Endodermal cell (in vitro differentiated cells): ENCODE measurements at places on chromosomes 2 and 18.

DNA sequence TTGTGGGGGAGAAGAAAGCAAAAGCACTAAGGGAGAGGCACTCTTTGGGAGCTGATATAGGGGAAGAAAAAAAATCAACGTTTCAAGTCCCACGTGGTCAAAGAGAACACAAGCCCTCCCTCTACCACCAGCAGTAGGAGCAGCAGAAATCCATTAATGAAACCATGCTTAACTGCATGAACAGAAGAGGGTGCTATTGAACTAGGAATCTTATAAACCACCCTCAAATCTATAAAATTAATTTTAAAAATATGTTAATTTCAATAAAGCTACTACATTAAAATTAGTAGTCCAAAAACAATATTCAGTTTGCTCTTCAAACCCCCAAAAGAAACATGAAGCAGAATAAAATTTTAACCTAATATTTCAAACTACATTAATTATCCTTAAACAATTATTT, 147.8 kb downstream of the TMEM18 start:
- no peak for DNase-seq

- DNase-seq, result no peak
Measured at GRCh38 chr2:20935168-20935775, 108.6 kb downstream of the APOB start.

GRCh38 chr2:208249296-208249695, 5.6 kb downstream of the IDH1 start:
- DNase-seq, result no peak

GRCh38 chr2:31992025-31992579, 18.7 kb downstream of the MEMO1 start:
- DNase-seq, result no peak

DNA sequence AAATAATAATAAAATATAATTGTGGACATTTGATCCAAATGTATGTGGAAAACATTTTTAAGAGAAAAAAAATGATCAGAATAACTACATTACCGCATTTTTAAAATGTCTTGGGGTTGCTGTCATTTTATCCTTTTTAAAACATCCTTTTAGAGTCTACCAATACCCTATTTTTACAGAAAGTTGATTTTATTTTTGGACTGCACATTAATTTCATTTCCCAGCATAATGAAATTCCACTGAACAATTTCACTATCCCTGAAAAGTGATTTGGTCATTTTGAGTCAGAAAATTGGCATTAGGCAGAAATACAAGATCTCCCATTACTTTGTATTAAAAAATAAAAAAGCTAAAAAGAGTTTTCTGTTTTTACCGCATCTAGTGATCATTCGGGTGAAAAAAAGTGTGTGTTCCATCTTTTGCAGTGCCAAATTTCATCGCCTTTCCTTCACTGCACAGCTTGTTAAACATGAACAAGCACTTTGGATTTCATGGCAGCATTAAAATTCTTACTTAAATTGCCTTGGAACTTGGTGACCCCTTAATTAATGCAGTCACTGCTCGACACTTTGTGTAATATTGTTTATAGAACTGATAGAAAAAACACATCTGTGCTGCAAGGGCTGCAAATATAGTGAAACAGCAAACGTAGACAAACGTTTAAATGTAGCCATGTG, 611.7 kb downstream of the TSN start:
- DNase-seq, result no peak

GRCh38 chr18:58325494-58325893, 281.5 kb downstream of the NEDD4L start:
- no peak for DNase-seq

DNA sequence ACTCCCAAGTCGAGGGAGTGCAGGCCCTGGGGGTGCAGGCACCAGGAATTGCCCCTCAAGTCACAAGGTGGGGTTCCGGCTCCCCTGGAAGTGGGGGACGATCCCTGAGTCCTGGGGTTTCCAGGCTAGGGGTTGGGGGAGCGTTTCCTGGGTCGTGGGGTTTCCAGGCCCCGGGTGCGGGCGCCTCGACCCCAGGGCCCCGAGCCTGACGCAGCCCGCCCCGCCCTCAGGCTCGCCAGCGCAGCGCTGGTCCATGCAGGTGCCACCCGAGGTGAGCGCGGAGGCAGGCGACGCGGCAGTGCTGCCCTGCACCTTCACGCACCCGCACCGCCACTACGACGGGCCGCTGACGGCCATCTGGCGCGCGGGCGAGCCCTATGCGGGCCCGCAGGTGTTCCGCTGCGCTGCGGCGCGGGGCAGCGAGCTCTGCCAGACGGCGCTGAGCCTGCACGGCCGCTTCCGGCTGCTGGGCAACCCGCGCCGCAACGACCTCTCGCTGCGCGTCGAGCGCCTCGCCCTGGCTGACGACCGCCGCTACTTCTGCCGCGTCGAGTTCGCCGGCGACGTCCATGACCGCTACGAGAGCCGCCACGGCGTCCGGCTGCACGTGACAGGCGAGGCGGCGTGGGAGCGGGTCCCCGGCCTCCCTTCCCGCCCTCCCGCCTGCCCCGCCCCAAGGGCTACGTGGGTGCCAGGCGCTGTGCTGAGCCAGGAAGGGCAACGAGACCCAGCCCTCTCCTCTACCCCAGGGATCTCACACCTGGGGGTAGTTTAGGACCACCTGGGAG, 12.0 kb downstream of the SIGLEC15 start:
- DNase-seq, result peak; percentile 90

DNA sequence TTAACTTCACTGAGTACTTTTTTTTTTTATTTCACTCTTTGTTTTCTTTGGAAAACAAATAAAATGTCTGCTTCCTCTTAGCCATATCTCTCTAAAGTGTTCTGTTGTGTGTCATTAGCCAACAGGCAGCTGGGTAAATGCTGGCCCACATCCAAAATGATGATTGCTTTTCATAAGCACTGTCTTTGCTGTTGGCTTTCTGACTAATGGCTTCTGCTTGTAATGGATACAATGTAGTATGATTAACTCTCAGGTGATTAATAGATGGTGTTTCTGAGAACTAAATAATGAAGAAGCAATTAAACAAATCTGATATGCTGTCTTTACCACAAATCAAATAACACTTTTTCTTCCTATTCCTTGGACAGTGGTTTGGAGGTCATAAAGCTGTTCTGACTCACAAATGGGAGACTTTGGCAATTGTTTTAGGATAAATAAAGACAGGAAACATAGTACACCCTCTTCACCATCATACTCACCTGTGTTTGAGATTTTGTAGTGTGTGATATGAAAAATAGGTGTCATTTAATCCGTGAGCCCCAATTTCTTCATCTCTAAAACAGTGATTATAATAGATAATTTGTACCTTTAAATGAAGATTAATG, 888.4 kb downstream of the TSN start:
- no peak for DNase-seq

GRCh38 chr2:151669585-151670081, 64.6 kb downstream of the NEB start:
- peak; percentile 55 for DNase-seq

DNA sequence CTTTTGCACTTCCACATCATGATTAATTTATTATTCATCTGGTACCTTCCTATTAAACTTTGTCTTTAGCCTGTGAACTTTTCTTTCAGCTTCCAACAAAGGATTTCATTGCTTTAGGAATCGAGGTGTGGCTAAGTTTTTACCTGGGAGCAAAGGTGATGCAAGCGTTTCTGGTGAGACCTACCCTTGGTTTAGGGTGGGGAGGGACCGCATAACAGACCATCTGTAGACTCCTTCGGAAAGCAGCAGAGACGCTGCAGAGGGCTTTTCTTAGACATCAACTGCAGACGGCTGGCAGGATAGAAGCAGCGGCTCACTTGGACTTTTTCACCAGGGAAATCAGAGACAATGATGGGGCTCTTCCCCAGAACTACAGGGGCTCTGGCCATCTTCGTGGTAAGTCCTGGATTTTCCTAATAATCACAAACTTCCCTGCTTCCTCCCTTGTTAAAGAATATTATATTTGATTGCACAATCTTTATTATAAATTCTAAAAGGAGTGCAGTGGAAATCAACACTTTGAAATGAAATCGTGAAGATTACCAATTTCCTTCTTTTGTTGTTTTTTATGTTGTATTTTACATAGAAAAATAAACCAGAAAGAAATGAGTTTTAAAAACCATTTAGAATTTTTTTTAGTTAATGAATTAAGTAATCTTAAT, at the start of gene DSG3:
DSG3 (plus strand) TSS at position 212 of the 662 bp plus-strand sequence; CDS start at position 349, 137 bp downstream.
- DNase-seq, result no peak

DNA sequence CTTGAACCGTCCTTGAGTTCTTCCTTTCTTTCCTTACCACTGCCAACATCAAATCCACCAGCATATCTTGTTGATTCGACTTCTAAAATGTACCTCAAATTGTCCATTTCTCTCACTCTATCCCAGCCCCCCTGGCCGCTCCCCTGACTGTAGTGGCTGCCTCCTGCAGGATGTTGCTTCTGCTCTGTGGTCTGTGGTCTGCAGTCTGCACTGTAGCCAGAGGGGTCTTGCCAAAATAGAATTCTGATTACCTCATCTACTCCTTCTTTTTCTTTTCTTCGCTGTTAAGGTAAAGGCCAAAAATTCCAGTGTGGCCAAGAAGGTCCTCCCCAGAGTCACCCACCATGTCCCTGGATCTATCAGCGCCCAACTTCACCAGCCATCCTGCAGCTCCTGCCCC, 79.5 kb upstream of the ALPP start:
- no peak for DNase-seq

DNA sequence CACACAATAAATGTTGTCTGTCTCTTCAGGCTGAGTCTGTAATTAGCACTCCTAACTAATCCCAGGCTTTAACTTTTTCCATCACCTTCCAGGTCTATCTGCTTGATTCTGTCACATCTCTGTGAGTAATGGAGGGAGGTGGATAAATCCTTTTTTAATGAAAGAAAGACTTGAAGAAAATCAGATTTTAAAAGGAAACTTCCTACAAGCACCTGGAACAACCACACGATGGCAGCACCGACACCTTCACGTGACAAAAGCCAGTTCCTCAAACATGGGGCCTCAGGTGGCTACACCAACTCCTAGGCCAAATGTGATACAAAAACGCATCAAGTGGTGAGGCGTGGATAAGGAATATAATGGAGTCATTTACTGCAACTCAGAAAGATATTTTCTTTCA, 41.8 kb downstream of the TGFBRAP1 start:
- DNase-seq, result peak; percentile 79

GRCh38 chr18:78239090-78239457, 740.5 kb upstream of the SALL3 start:
- DNase-seq, result no peak

DNA sequence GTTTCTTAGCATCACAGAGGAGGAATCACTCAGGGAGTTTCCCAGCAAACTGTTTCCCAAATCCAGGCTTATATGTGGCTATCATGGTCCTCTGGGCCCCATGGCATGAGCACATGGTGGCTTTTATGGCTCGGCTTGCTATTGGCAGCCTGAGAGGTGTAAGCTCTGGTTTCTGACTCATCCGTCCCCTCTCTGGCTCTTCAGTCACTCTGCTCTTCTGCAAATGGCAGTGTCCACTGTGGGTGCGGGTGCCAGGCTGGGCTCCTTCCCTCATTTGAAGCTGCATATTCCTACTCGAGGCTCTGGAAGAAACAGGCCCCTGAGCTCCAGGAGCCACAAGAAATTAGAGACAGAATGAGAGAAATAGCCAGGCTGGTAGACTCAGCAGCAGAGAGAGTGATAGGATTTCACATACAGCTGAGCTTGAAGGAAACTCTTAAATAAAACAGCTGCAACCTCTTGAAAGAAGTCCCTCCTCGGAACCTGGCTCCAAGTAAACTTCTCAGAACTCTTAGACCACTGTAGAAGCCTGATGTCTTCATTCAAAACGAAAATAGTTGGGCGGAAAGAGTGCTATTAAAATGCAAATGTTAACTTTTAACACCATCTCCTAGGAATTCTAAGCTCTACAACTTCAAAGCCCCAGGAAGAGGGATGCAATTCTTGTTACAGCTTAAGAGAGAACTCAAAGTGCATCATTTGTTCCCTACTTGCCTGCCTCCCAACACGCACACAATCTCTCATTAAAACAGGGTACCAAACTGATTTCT, 212.6 kb upstream of the SP5 start:
- peak; percentile 76 for DNase-seq
